A549 treated with ZK216348 at 1 μM for 4 hours (cell line): ENCODE measurements at places on chromosomes 13 and 19. TPM values are rescaled to one million over a fixed set of nuclear protein-coding genes. Genes with fewer than 3 reads are reported as not detected.

TMED1 gene
- 16.5 to 31.5 TPM (median 29.4 TPM) in 5 replicates for total RNA-seq

KMT2B gene
- total RNA-seq: 37.3 to 66.3 TPM (median 62.5 TPM) in 5 replicates

UQCR11 gene
- 110 to 173 TPM (median 133 TPM) in 5 replicates for total RNA-seq

MLNR gene
- total RNA-seq: 0.29 to 0.89 TPM (median 0.76 TPM) in 5 replicates

KLK6 gene
- 0.22 to 1.1 TPM (median 0.66 TPM) in 5 replicates for total RNA-seq

IGFL1 gene
- 1.3 to 3.8 TPM (median 2.4 TPM) in 5 replicates for total RNA-seq

LRP3 gene
- total RNA-seq: 23.8 to 65.5 TPM (median 52.9 TPM) in 5 replicates

CEACAM3 gene
- total RNA-seq: not detected in 5 replicates

PRTN3 gene
- total RNA-seq: 0.24 to 0.64 TPM (median 0.34 TPM) in 3 of 5 replicates, not detected in the others

PDX1 gene
- total RNA-seq: 0.05 to 0.09 TPM in 2 of 5 replicates, not detected in the others

CCDC169 gene
- total RNA-seq: 0.28 to 0.74 TPM (median 0.35 TPM) in 5 replicates

CGB7 gene
- 0.24 to 1.1 TPM (median 0.62 TPM) in 5 replicates for total RNA-seq

SHANK1 gene
- 0.06 to 0.95 TPM (median 0.19 TPM) in 5 replicates for total RNA-seq

ZNF66 gene
- not detected in 5 replicates for total RNA-seq
